ENCODE measurements at places on chromosomes 4 and X. TPM values are rescaled to one million over a fixed set of nuclear protein-coding genes. Genes with fewer than 3 reads are reported as not detected.

GRCh38 chr4:114323841-114324240 is 274.8 kb upstream of the UGT8 start:
- DNase-seq = no peak

GRCh38 chr4:85595098-85595775 is 120.3 kb downstream of the ARHGAP24 start:
- DNase-seq = no peak

DNA sequence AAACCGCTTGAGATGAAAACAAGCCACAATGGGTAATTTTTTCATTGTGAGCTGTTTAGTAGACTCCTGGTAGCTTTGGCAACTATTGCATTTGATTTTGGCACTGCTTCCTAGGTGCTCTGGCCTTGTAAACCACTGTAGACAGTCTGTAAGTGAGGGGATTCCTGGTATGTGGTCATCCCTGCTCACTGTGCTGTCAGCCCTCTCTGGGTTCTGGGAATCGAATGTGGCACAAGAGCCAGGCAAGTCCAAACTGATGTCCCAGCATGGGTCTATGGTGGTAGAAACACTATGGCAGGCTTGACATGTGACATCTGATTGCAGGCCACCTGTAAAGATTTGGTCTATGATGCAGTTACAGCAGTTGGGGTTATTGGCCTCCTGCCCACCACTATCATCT is 2.5 kb downstream of the USP51 start:
- no peak for DNase-seq

DNA sequence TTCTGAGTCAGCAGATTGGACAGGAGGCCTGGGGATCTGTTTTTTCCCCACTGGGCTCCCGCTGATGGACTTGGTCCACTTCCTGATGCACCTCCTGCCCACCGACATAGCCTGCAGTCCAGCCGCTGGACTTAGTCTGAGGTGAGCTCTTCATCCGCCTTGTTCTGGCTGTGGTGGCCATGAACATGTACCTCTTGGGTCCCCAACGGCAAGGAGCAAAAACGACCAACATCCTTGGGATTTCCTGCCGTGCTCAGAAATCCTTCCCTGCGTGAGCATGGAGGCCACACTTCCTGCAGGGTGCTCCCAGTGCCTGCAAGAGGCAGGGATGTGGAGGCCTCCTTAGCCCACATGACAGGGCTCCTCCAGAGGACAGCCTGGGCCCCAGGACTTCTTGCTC is 76.8 kb downstream of the CRMP1 start:
- no peak for DNase-seq

DNA sequence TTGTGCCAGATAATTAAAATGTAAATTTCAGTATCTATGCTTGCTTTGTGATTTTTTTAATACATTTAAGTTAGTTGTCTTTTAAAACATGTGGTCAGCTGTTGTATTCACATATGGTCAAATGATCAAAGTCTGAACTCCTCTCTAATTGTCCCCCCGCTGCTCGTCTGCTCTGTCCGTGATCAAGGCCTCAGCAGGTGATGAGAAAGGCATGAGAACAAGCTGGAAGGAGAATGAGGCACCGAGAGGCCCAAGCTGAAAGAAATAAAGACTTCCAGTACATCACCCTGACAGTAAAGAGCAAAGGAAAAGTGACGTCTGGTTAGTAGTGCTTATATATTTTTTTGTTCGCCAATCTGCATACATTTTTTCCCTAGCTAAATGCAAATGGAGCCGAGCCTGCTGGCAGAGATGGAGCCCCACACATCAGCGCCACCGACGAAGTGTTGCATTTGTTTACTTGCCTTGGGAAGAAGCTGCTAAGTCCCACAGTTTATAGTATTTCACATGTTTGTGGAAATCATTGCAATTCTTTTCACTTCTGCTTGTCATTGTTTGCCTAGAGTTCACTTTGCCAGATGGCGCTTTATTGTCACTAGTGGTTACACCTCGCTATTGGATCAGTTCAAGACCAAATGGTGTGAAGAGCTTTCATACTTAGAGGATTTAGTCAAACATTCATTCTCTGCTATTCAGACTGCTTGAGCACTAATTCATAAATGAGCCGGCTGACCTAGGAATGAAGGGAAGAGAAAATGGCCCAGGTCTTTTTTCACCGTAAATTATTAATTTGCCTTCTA is 181.5 kb downstream of the ZIC3 start:
- DNase-seq = no peak

GRCh38 chrX:117327373-117327772 is 789.2 kb downstream of the KLHL13 start:
- no peak for DNase-seq

- no peak for DNase-seq
These were observed 308.5 kb downstream of the EVC2 start for GRCh38 chr4:5399790-5400421.

GRCh38 chr4:154529728-154530519 is 20.3 kb downstream of the PLRG1 start:
- no peak for DNase-seq

- DNase-seq = no peak
These were observed 3.4 kb upstream of the GK start for GRCh38 chrX:30649859-30650258.

DNA sequence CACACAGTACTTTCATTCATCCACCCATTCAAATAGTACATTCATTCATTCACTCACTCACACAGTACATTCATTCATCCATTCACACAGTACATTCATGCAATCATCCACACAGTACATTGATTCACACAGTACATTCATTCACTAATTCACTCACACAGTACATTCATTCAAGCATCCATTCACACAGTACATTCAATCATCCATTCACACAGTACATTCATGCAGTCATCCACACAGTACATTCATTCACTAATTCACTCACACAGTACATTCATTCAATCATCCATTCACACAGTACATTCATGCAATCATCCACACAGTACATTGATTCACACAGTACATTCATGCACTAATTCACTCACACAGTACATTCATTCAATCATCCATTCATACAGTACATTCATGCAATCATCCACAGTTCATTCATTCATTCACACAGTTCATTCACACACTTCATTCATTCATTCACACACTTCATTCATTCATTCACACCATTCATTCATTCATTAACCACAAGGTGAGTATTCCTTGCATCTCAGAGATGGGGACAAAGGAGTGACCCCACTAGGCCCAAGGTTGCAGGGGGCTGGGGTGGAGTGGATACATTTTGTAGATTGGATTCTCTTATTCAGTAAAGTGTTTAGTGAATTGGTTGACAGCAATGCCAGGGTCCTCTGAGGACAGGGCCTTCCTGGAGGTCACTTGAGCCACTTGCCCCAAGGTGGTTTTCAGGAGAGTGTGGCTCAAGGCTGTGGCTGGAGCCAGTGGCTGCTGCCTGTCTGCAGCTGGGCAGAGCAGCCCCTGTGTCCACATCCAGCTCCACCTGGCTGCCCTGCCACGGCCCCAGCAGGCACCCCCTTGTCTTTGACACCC is 4.3 kb upstream of the SPON2 start:
- no peak for DNase-seq

- no peak for DNase-seq
These were observed 18.5 kb upstream of the CXCL3 start for GRCh38 chr4:74056858-74057562.

GRCh38 chr4:11415409-11416070 is 13.2 kb downstream of the HS3ST1 start:
- DNase-seq = no peak

- DNase-seq = no peak
These were observed 766.7 kb upstream of the TENM3 start for GRCh38 chr4:181476508-181476890.

DNA sequence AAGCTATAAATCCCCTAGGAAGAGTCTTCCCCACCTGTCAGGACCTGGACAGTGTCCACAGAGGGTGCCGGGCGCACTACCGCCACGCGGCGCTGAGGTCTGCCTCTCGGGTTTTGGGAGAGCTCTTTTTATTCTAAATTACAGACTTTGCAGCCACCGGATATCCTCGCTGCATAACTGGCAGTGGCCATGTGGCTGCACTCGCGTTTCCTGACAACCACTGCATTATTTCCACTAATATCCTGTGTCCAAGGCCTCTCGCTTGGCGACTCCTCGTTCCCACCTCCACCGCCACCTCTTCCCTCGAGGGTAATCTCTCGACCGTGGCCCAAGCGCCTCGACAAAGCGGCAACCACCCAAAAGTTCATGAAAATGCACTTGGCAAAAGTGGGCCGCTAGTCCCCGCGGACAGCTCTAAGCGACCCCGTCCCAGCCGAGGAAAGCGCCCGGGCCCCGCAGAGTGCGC is 512 bp upstream of the TMEM131L start:
- peak; percentile 59 for DNase-seq

DNA sequence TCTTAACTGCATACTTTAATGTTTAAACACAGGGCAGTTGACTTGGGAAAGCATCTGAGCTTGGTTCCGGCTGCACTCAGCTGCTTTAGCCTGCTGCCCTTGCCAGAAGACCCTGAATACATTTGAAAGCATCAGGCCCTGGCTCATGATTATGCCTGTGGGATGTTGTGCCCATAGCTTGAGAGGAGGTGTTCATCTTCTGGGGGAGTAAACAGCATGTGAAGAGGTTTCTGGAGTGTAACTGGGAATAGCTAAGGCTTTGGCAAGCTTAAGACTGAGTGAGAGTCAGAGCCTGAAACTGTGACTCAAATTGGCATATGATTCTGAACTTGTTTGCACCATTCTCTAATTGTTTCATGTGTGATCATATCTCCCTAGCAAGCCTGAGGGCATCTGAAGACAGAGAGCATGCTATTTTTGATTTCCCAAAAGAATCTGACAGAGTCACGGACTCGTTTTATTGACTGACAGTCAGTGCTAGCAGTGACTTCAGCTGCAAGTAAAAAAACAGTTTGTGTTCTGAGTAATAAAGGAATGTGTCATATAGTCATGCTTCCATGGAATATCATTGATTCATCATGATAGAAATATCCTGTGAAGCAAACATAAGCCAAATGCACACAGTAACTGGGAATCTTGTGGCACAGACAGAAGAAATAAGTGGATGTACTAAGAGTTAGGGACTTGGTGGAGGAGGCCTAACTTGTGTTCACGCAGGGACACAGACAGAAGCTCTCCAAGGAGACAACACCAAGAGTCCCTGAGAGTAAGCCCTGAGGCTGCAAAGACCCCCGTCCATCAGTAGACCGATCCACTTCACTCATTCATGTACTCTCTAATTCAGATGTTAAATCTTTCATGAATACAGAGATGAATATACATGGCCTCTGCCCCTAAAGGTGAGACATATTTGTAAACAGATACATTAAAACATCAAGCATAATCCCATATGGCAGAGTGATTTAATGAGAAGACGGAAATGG is 100.7 kb downstream of the SYNPO2 start:
- DNase-seq = no peak

GRCh38 chr4:138095378-138095777 is 146.8 kb downstream of the SLC7A11 start:
- no peak for DNase-seq

- no peak for DNase-seq
These were observed 34.1 kb downstream of the DLG3 start for GRCh38 chrX:70478526-70479245.

GRCh38 chr4:108840426-108840975 is 77.6 kb upstream of the ETNPPL start:
- DNase-seq = no peak

- DNase-seq = no peak
These were observed 182.6 kb downstream of the ATOH1 start for GRCh38 chr4:94011190-94011589.

DNA sequence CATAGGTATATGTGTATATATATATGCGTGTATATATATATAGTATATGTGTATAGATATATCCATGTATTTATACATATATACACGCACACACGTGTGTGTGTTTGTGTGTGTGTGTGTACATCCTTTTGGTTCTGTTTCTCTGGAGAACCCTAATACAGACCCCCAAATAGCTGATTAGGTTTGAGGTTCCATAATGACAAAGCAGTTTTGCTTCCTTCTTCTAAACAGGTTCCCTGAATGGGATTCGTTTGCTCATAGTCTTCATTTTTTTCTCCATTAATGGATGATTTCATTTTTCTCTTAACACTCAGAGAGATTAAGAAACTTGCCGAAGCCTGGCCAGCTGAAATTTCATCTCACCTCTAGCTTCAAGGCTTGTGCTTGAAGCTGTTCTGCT is 234.0 kb upstream of the BCOR start:
- no peak for DNase-seq

- no peak for DNase-seq
These were observed 1925.5 kb downstream of the ARAP2 start for GRCh38 chr4:34318773-34319172.

DNA sequence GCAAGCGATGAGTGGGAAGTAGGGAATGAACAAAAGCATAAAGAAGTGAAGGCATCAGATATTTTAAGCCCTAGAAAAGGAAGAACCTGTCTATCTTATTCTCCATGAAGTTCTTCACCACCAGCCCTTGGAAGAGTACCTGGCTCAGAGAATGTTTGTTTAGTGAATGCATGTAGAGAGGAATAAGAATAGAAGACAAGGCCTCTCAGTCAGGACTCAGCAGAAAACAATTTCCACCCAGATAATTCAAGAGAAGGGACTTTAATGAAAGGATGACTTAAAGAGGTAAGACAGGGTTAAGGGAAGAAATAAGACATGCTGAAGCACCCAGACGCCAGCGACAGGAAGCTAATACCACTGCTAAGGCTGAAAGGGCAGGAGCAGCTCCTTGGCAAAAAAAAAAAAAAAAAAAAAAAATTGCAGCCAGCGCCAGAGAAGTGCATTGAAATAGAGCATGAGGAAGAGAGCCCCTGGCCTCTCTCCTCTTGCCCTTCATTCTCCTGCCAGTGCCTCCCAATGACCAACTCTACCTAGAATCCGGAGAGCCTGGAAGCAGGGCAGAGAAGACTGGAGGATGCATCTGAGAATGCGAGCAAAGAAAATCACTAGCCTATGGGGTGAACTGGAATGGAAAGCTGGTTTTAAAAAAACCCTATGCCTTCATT is 47.2 kb upstream of the RASGEF1B start:
- no peak for DNase-seq

Gene NRK
- total RNA-seq = 1.4 TPM

Gene TMEM47
- 28.3 TPM for total RNA-seq

Gene ABCG2
- 1.4 TPM for total RNA-seq

Gene TEX13C
- not detected for total RNA-seq

Gene PNMA5
- total RNA-seq = not detected

Gene GALNTL6
- not detected for total RNA-seq

Gene ARMCX4
- 10.4 TPM for total RNA-seq

Gene POU3F4
- not detected for total RNA-seq

Gene SPANXB1
- total RNA-seq = not detected
